Activated T-cell treated with anti-CD3 and anti-CD28 coated beads, Interleukin-2, amount 50 U/mL, for 48 hours (primary cell): ENCODE measurements at places on chromosomes 16 and 17.

GRCh38 chr17:79562192-79562930, 48.5 kb downstream of the RBFOX3 start:
- no peak for DNase-seq

DNA sequence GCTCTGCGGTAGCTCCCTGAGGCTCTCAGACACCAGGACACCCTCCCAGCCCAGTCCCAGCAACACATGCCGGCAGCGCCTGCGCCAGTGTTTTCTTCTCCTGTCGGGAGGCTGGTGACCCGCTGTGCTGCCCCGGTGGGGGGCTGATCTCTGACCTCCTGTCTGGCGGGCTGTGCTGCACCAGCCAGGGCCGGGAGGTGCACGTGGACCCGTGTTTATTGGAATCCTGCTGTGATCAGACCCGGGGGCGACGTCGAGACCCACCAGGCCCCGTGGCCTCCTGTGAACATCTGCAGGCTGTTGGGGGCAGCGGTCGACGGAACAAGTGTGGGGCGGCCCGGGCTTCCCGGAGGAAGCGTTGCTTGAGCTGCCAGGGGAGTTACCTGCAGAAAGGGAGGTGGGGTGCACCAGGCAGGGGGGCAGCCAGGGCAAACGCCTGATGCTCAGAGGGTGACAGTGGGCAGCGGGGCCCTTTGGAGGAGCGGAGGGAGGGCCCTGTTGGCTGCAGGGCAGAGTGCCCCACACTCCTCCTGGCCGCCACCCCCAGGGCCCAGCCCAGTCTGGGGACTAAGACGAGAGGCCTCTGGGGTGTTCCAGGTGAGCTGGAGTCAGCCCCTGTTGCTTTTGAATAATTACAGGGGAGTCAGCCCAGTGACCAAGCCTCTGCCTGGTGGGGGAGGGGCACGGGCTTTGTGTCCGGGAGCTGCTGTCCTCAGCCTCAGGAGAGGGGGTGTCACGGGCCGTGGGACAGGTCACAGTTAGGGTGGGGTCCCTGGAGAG, 2.3 kb upstream of the SSTR5 start:
- DNase-seq = no peak

DNA sequence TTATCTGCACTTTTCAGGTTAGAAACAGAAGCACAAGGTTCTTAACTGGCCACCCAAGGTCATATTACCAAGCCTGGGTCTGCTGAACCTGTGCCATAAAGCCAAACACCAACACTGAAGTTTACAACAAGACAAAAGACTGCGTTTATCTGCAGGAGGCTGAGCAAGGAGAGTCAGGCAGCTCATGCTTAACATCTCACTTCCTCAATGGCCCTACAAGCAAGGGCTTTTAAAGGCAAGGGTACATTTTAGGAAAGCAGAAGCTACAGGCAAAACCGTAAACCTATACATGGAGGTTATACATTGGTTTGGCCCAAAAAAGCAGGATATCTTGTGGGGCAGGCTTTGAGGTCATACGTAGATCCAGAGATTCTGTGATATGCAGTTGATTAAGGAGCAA, 91.2 kb downstream of the GNAO1 start:
- no peak for DNase-seq

DNA sequence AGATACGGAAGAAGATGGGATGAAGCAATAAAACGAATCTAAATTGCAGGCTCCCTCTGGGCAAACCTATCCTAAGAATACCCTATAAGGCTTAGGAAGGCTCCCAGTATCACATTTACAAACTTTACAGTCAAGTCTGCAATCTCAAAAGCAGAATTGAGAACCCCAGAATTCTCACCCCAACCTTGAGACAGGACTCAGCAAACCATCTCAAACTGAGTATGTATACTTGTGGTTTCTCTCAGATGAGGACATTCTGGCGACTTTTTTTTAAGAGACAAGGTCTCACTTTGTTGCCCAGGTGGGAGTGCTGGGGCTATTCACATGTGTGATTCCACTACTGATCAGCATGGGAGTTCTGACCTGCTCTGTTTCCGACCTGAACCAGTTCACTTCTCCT, 19.3 kb upstream of the ITGA2B start:
- DNase-seq = no peak

GRCh38 chr17:45098869-45099616, 33.3 kb downstream of the PLCD3 start:
- DNase-seq = peak; percentile 88

DNA sequence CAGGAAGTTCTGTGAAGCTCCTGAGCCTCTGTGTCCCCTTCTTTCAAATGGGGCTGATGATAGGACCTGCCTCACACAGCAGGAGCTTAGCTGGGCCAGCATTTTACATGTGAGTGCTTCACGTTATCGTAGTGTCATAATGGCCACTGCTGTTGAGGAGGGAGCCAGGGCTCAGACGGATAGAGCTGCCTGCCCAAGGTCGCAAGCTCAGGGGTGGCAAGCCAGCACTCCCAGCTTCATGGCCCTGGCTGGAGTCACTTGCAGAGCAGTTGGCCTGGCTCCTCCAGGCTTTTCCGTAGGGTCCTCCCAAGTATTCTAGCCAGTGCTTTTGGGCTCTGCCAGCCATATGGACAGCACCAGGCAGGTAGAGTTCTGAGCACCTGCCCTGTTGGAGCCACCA, 115.1 kb downstream of the SOCS1 start:
- DNase-seq = no peak

- no peak for DNase-seq
These were observed 203.5 kb downstream of the RBFOX3 start for GRCh38 chr17:79407385-79407784.

GRCh38 chr17:59406808-59407381, 75.4 kb downstream of the YPEL2 start:
- DNase-seq = no peak

DNA sequence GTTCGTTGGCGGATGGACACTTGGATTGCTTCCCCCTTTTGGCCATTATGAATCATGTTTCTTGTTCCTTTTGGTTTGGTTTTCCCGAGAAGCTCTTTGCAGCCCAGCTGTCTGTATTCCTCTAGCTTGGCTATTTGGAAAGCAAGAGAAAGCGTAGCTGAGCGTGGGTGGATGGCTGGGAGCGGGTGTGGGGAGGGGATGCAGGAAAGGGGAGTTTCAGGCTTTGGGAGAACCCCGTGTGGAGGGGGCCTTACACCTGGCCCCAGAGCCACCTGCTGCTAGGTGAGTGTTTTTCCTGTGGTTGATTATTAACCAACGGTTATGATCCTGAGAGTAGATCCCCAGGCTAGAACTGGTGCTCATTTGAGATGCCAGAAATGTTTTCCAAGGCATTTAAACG, 103.7 kb downstream of the RAP1GAP2 start:
- no peak for DNase-seq

GRCh38 chr16:14264327-14264943, 193.3 kb downstream of the MRTFB start:
- DNase-seq = no peak

GRCh38 chr17:44906763-44907728, 7.8 kb upstream of the EFTUD2 start:
- DNase-seq = no peak

DNA sequence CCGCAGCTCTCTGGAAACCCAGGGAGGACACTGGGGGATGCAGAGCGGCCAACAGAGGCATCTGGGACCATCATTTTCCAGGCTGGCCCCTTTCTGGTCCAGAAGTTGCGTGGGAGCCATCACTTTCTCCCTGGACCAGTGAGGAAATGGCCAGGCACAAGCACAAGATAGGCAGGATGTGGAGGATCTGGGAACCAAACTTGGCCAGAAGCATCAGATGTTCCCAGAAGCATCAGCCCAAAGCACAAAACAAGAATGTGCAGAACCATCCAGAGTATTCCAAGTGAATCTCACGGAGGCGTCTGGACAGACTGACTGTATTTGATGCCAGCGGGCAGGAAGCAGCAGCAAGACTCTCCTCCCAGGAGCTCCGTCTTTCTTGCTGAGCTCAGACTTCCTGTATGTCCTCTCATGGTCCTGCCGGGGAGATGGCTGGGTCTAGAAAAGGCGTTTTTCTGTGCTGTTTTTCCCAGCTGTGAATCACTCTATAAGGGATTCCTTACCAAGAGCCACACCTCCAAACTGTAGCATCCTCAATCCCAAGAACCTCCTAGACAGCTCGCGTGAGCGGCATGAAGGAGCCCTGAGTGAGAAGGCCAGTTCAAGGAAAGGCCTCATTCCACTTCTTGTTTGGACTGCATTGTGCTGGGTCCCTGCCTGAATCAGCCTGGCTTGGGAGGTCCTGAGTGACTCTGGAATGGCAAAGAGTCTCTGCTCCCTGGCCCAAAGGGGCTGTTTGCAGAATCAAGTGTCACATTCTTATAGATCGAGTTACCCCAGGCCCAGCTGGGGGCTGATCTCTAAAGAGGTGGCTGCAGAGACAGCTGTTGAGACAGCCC, 49.5 kb upstream of the MTSS2 start:
- no peak for DNase-seq
